Liver (tissue), 10 donors: ENCODE measurements at places on chromosomes 1 and 21. TPM values are rescaled to one million over a fixed set of nuclear protein-coding genes. Genes with fewer than 3 reads are reported as not detected.

MTARC2 gene
- 77.5 TPM for polyA plus RNA-seq

OR2AK2 gene
- not detected for polyA plus RNA-seq

RPE65 gene
- not detected for polyA plus RNA-seq

CD1D gene
- 1.7 TPM for polyA plus RNA-seq

TMEM82 gene
- polyA plus RNA-seq = 26.3 TPM

SH2D1B gene
- polyA plus RNA-seq = 0.17 TPM

AMY1C gene
- not detected for polyA plus RNA-seq

CHI3L1 gene
- polyA plus RNA-seq = 34.7 TPM

EDN2 gene
- polyA plus RNA-seq = 0.10 TPM

ADORA1 gene
- 0.37 TPM for polyA plus RNA-seq

KIF26B gene
- 0.17 TPM for polyA plus RNA-seq

LAD1 gene
- 12.5 TPM for polyA plus RNA-seq

PLCH2 gene
- 1.3 TPM for polyA plus RNA-seq

MROH9 gene
- not detected for polyA plus RNA-seq

RYR2 gene
- polyA plus RNA-seq = 0.12 TPM

FAM3B gene
- polyA plus RNA-seq = 1.5 TPM

MFAP2 gene
- 0.68 TPM for polyA plus RNA-seq
